Activated B cell treated with CpG ODN at 0.5 μM for 24 hours (primary cell): ENCODE measurements at places on chromosomes 3 and 15.

DNA sequence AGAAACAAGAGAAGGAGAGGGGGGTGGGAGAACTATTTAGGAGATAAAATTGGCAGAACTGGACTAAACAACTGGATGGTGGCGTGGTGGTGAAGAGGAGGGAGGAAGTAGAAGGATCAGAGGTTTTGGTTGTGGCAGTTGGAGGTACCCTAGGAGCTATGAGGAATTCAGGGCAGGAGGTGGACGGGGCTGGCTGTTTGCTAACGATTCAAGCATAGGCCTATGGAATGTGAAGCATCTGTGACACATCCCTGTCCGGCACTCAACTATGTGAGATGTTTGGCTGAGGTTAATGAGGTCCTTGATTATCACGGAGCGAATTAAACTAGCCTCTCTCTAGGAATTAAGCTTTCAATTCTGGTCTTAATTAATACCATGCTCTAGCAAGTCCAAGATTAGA lies 13.5 kb downstream of the TARS3 start:
- DNase-seq: no peak

DNA sequence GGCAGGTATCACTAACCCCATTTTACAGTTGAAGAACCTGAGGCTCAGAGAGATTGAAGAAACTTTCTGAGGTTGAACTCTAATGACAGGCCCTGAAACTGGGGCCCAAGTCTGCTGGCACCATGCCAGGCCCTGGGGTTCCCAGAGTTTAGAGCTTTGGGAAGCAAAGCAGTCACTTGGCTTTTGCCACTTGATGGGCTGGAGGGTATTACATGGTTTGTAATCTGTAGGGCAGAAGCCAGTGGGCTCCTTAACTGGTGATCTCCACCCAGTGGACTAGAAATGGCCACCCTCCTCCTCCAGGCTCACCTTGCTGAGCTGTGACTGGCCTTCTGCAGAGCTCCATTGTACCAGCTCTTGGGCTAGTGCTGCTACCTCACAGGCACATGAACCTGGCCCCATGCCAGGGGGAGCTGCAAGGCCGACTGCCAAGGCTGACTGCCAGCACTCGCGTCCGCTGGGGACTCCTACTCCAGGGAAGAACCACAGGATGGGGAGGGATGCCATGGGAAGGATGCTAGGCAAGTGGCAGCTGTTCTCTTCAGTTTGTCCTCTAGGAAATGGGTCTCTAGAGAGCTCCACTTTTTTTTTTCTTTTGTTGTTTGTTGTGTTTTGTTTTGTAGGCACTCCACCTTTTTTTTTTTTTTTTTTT lies 104.8 kb downstream of the ETFA start:
- DNase-seq: no peak

GRCh38 chr3:4703054-4703480 lies 209.9 kb downstream of the ITPR1 start:
- DNase-seq: no peak

- DNase-seq: no peak
These were observed 158.3 kb downstream of the ECT2 start for GRCh38 chr3:172908771-172909270.

- no peak for DNase-seq
These were observed 84.0 kb upstream of the SKOR1 start for GRCh38 chr15:67741308-67741707.

DNA sequence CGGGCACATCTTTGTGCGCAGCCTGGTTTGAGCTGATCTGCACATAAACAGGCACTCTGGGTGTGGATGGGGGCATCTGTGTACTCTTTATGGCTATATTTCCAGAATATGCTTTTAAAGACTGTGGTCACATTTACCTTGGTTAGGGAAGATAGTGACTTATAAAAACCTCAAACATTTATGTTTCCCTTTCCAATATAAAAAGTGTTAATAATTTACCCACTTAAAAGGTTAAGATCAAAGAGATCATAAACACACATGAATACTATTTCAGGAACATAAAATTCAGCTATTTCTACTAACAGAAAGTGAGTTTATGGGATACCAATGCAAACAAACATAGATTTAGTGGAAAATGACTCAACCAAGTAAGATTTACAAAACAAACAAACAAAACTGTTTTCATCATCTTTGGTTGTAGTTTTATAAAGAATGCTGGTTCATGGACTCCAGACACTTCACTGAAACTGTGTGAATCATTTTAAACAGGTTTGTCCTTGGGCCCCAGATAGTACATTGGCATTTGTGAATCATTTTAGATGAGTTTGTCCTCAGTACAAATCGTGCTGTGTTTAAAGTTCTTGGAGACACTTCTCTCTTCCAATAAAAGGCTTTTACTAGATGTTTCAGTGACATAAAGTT lies 253.5 kb upstream of the CTDSPL start:
- DNase-seq: no peak

DNA sequence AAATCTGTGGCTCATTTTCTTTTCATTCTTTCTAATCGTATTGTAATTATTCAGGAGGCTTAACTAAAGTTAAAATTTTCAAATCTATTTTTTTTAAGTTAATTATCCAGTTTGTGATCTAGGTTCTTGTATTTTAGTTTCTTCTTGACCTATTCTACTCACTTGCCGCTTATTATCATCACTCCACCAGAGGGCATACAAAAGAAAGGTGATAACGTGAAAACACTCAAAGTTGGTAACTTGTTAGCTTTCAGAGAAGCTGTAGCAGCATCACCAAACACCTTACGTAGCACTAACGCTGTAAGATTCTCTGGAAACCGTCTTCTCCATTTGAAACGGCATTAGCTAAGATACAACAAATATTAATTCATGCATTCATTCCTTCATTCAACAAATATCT lies 4.8 kb downstream of the GNB4 start:
- DNase-seq: no peak

DNA sequence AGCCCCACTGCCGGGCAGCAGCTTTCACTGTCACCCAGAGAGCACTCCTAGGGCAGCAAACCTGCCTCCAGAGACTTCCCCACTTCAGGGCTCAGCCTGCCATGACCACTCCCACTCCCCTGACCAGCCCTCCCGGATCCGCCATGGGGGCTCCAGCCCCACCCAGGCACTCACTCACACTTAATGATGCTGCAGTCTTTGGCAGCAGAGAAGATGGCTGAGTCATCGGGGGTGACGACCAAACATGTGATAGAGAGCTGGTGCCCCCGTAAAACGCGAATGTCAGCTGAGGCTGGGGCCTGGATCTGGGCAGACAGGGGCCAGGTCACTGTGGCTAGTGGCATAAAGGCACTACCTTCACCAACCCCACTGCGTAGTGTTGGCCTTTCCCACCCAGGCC lies 4.7 kb downstream of the RRP9 start:
- DNase-seq: no peak

GRCh38 chr3:188662795-188663194 lies 508.8 kb downstream of the LPP start:
- DNase-seq: no peak

DNA sequence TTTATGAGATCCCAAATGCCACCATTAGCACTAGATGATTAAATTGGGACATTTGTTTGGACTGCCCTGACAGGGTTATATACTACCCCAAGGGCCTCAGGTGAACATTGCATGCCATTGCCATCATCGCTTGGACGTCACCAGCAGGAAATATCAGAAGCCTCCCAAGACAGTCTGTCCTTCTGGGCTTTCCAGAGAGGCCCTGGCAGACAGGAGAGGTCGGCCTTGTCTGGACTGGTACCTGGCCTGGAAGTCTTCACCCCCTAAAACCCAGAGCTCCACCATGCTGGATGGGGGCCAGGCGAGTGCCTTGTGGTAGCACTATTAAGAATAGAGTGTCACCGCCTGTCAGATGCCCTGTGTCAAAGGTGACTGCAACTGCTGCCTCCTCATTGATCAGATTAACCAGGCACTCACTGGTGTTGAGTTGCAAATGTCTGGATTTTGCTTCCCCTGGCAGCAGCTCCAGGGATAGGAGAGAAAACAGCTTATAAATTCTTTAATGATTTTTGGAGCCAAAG lies 324.1 kb upstream of the RASGRP1 start:
- no peak for DNase-seq

- no peak for DNase-seq
These were observed 276.2 kb upstream of the TBC1D5 start for GRCh38 chr3:18018491-18019160.

DNA sequence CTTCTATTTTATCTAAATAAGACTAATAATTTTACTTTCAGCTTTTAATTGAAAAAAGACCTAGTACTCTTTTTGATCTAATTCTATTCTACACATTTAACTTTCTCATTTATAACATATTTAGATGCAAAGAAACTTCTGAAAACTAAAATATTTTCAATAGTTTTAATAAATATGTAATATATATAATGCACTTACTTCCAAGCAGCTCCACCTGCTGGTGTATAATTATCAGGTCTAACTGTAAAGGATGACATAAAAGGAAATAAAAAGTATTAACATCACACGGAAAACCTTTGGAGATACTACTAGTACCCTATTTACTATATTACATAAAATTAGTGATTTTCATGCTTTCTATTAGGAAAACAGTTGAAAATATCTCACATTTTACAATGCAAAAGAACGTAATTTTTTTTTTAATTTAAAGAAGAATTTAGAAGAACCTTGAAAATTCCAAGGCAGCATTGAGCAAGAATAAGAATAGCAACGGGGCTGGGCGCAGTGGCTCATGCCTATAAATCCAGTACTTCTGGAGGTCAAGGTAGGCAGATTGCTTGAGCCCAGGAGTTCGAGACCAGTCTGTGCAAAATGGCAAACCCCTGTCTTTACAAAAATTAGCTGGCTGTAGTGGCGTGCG lies 10.2 kb downstream of the PLSCR5 start:
- no peak for DNase-seq

GRCh38 chr3:13073326-13074005 lies at the start of gene IQSEC1:
IQSEC1 (minus strand) TSS chr3:13073429; CDS start chr3:13073014, 415 bp downstream.
- DNase-seq: peak; percentile 76
